Melanocyte of skin (primary cell): ENCODE measurements at places on chromosomes 11 and 22. TPM values are rescaled to one million over a fixed set of nuclear protein-coding genes. Genes with fewer than 3 reads are reported as not detected.

HBE1 gene
- total RNA-seq: not detected in 2 replicates

HTR3B gene
- total RNA-seq: not detected in 2 replicates

SUSD2 gene
- 0.69 and 3.3 TPM in 2 replicates for total RNA-seq

RAB3IL1 gene
- total RNA-seq: 8.7 and 10.0 TPM in 2 replicates

LSP1 gene
- not detected in 2 replicates for total RNA-seq

SLC22A25 gene
- not detected in 2 replicates for total RNA-seq

JAML gene
- 0.15 TPM in 1 of 2 replicates, not detected in the other for total RNA-seq

C11orf97 gene
- not detected in 2 replicates for total RNA-seq

SSTR3 gene
- total RNA-seq: not detected in 2 replicates

MRGPRX3 gene
- total RNA-seq: 0.34 TPM in 1 of 2 replicates, not detected in the other

BARX2 gene
- not detected in 2 replicates for total RNA-seq

GAS2L1 gene
- 17.6 and 25.1 TPM in 2 replicates for total RNA-seq

MAJIN gene
- total RNA-seq: not detected in 2 replicates

MYEOV gene
- 0.36 TPM in 1 of 2 replicates, not detected in the other for total RNA-seq

RFPL2 gene
- total RNA-seq: 18.5 and 29.6 TPM in 2 replicates

TIMM10B gene
- total RNA-seq: 63.2 and 65.9 TPM in 2 replicates

KRTAP5-8 gene
- not detected in 2 replicates for total RNA-seq

PLEKHA7 gene
- total RNA-seq: 0.15 and 1.00 TPM in 2 replicates

MFRP gene
- total RNA-seq: not detected in 2 replicates

PGR gene
- total RNA-seq: not detected in 2 replicates

EMID1 gene
- under 0.01 TPM in 1 of 2 replicates, not detected in the other for total RNA-seq

TCN1 gene
- total RNA-seq: 8.7 and 18.2 TPM in 2 replicates

HIPK3 gene
- 65.3 and 88.4 TPM in 2 replicates for total RNA-seq

GRIA4 gene
- not detected in 2 replicates for total RNA-seq

APOL3 gene
- 1.5 and 1.7 TPM in 2 replicates for total RNA-seq

SEZ6L gene
- total RNA-seq: not detected in 2 replicates

MMP3 gene
- total RNA-seq: under 0.01 TPM in 1 of 2 replicates, not detected in the other

TEX54 gene
- not detected in 2 replicates for total RNA-seq

MUC6 gene
- not detected in 2 replicates for total RNA-seq

YPEL1 gene
- under 0.01 and 0.15 TPM in 2 replicates for total RNA-seq

CADM1 gene
- total RNA-seq: 16.0 and 34.1 TPM in 2 replicates

ST13 gene
- 134 and 140 TPM in 2 replicates for total RNA-seq

EFCAB6 gene
- 0.33 and 0.77 TPM in 2 replicates for total RNA-seq

MPZL3 gene
- 0.67 and 2.2 TPM in 2 replicates for total RNA-seq

CNTF gene
- 2.1 and 3.3 TPM in 2 replicates for total RNA-seq

CCDC116 gene
- 0.33 and 0.62 TPM in 2 replicates for total RNA-seq

SDHD gene
- total RNA-seq: 137 and 141 TPM in 2 replicates

MCM5 gene
- total RNA-seq: 22.5 and 28.6 TPM in 2 replicates

MRPL23 gene
- total RNA-seq: 145 and 165 TPM in 2 replicates

OR10A2 gene
- total RNA-seq: not detected in 2 replicates

SOX6 gene
- 35.6 and 39.6 TPM in 2 replicates for total RNA-seq

KBTBD4 gene
- 21.0 and 24.4 TPM in 2 replicates for total RNA-seq

BAIAP2L2 gene
- 21.3 and 28.0 TPM in 2 replicates for total RNA-seq

HSPB2 gene
- 0.31 and 1.00 TPM in 2 replicates for total RNA-seq

CRYBB2 gene
- total RNA-seq: not detected in 2 replicates

PUS3 gene
- 14.3 and 16.7 TPM in 2 replicates for total RNA-seq

IGF2 gene
- 0.15 and 0.33 TPM in 2 replicates for total RNA-seq

TEF gene
- 3.8 and 4.0 TPM in 2 replicates for total RNA-seq

MS4A8 gene
- total RNA-seq: not detected in 2 replicates
